Fibroblast of skin of abdomen (primary cell): ENCODE measurements at places on chromosomes 7 and 10.

GRCh38 chr7:120583899-120584586 is 273.9 kb downstream of the TSPAN12 start:
- DNase-seq: peak; percentile 98

DNA sequence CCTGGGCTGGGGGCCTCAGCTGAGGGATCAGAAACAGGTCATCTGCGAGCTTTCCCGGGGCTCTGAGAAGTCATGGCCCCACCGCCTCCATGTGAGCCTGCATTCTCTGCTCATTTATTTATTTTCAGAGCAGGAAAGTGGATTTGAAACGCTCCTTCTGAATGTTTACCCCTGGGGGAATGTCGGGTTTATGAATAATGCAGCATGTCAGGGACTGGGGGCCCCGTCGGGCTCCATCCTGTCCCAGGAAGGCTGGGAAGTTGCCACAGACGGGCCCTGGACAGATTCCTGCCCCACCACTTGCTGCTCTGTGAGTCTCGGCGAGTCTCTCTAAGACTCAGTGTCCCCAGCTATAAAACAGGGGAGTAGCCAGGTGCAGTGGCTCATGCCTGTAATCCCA is 11.9 kb upstream of the GTF2IRD1 start:
- no peak for DNase-seq

GRCh38 chr7:149855361-149856305 is 17.5 kb downstream of the ZNF862 start:
- DNase-seq: peak; percentile 93

DNA sequence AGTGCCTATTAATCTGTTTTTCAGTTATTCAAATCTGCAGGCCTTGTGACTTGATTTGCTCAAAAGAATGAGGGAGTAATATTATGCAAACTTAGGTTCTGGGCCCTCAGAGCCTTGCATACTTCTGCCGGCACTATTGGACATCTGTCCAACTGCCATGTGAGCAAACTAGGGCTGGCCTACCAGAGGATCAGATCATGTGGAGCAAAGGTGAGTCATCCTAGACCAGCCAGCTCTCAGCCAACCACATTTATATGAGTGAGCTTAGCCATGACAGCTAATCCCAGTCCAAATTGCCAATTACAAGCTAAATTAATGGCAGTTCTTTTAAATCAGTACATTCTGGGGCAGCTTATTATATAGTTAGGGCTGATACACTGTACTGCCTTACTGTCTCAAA is 69.6 kb downstream of the SDHAF3 start:
- DNase-seq: peak; percentile 16

GRCh38 chr7:64951250-64951848 is 39.5 kb downstream of the ZNF117 start:
- DNase-seq: peak; percentile 28
